ENCODE measurements at places on chromosomes 13 and 19.

DNA sequence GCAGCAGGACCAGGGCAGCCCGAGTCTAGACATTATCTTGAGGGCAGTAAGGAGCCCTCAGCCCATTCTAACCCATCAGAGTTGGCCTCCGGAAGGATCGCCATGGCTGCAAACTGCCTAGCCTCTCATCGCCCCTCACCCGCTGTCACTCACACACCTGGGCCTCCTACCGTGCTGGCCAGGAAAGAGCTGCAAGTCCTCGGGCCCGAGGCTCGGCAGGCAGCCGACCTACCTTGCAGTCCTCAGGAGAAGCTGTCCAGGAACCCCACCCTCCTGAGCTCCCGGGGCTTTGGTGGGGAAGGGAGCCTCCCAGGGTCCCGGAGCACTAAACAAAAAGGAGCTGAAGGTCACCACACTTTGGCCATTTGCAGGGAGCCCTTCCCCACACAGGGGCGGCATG is 46.8 kb downstream of the CCNE1 start:
- no peak for DNase-seq

DNA sequence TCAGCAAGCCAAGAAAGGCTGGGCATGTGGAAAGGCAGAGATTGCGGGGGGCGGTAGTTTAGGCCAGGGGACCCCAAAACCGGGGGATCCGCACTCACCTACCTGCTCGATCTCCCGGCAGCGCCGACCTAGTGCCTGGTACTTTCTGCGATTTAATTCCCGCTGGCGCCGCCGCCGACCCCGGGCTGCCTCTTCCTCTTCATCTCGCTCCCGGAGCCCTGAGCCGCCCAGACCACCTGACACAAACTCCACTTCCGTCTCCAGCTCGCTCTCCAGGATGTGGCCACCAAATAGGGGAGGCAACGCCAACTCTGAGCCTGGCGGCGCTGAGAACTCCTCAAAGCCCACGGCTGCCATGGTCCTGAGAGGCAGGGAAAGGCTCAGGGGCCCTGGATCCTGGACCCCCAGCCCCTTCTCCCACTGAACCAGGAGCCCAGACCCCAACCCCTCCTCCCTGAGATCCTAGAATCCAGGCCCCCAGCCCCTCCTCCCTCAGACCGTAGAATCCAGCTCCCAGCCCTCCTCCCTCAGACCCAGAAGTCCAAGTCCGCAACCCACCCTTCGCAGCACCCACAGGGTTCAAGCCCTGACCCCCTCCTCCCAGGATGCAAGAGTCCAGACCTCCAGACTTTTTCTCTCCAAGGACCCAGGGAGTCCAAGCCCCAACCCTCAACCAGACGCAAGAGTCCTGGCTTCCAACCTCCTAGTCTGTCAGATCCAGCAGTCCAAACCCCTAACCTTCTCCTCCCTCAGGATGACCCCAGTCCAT is 933 bp downstream of the TFPT start:
- DNase-seq = no peak

- no peak for DNase-seq
These were observed 8.9 kb downstream of the IGFL3 start for GRCh38 chr19:46115396-46116106.

DNA sequence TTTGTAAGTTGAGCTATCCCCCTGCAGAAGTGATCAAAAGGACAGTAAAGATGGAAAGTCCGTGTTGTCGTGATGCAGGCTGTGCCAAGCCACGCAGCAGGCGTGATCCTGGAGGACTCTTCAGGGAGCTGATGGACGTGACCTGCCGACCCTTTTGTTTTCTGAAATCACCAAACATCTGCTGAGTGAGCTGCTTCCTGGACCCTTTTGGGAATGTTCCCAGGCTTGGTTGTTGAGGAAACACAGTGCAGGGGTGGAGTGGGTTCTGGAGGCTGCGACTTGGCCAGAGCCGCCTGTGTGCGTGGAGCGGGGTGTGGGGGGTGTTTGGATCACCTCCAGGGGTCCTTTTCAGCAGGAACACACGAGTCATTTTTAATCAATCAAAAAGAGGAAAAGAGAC is 15.4 kb upstream of the CPAMD8 start:
- DNase-seq = no peak

DNA sequence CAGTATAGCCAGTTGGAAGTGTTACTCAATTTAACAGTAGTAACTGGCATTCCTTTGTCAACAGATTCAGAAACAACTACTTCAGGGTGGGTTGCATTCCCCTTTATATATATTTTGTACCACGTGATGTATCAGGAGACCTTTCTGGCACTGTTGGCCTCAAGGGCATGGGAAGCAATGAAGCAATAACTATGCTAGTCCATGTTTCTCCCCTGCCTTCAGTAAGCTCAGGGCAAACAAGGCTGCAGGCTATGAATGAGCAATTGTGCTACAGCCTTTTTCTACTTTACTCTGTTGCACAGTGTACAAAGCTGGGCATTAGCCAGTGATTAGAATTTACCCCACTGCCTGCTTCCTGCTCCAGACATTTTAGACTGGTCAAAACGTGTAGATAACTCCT is 348.8 kb downstream of the GPC5 start:
- DNase-seq = no peak

- no peak for DNase-seq
These were observed 121.2 kb downstream of the LMO7 start for GRCh38 chr13:75757336-75757735.

GRCh38 chr13:110246530-110246929 is 60.4 kb downstream of the COL4A1 start:
- no peak for DNase-seq

DNA sequence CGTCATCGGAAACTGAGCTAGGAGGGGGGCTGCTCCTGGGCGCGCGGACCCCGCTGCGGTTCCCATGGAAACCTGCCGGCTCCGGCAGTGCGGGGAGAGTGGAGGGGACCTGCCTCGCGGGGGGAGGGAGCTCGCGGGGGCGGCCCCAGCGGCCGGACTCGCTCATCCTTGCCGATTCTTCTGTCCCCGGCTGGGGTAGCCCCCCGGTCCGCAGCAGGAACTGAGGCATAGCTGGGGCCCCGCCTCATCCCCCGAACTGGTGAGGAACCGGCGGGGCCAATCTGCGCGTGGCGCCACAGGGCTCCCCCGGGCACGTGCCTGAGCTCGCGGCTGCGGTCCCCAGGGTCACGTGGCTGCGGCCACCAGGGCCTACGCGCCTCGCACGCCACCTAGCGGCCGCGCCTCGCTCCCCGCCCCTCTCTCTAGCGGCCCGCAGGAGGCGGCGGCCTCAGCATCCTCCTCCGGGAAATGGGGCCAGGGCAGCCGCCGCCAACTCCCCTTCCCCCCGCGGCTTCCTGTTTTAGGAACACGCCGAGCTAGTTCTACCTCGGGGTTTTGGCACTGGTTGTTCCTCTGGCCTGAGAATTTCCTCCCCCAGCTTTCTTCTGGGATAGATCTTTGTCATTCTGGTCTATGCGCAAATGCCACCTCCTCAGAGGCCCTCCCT is 1.7 kb upstream of the ELAVL3 start:
- DNase-seq = peak; percentile 62

- no peak for DNase-seq
These were observed 836.4 kb downstream of the SLITRK6 start for GRCh38 chr13:84962849-84963248.

- no peak for DNase-seq
These were observed at the start of gene SERP2 for GRCh38 chr13:44373601-44374347. TSS of gene SERP2 (plus strand) at chr13:44373824. CDS start at chr13:44374026, 202 bp downstream.

DNA sequence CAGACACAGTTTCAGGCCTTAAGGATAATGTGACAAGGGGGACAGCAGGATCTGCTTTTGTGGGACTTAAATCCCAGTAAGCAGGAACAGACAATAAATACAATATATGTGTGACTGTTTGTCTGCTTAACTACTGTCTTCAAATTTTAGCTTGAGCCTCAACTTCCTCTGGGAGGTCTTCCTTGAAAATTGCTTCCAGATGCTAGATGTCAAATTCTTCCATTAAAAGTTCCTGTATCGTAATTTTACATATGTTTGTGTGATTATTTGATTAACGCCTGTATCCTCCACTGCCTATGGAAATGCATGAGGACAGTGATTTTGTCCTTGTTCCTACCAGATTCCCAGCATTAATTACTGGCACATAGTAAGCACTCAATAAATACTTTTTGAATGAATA is 385.5 kb downstream of the NDFIP2 start:
- DNase-seq = no peak

GRCh38 chr13:98782654-98783053 is 30.2 kb upstream of the SLC15A1 start:
- no peak for DNase-seq

DNA sequence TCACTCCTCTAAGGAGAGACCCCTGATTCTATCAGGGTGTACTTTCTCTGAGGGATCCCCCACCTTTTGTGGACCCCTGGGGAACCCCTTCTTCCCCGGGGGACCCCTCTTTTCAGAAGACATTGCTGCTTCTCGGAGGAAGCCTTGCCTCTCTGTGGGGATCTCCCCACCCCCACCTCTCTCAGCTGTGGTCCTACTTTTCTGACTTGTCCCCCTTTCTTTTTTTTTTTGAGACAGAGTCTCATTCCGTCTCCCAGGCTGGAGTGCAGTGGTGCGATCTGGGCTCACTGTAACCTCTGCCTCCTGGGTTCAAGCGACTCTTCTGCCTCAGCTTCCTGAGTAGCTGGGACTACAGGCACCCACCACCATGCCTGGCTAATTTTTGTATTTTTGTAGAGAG is 18.4 kb upstream of the GATAD2A start:
- no peak for DNase-seq

GRCh38 chr19:15575406-15575805 is 39.6 kb upstream of the CYP4F8 start:
- DNase-seq = no peak

- no peak for DNase-seq
These were observed 19.7 kb downstream of the FBXL12 start for GRCh38 chr19:9799162-9799561.

DNA sequence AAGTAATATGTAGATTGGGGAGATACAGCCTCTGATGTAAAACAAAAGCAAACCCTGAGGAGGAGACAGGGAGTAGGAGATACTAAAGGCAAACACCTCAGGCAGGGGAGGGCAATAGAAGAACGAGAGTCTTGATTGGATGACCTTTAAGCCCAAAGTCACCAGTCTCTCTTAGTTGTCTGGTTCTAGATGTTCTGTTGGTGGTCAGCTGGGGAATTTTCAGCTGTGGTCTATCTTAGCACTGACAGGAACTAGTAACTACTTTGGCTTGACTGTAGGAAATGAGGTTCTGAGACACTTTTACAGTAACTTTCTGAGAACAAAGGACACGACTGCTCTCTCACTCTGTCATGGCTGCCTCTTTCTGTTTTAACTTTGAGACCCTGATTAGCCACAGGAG is 290.7 kb upstream of the MIR17HG start:
- no peak for DNase-seq

DNA sequence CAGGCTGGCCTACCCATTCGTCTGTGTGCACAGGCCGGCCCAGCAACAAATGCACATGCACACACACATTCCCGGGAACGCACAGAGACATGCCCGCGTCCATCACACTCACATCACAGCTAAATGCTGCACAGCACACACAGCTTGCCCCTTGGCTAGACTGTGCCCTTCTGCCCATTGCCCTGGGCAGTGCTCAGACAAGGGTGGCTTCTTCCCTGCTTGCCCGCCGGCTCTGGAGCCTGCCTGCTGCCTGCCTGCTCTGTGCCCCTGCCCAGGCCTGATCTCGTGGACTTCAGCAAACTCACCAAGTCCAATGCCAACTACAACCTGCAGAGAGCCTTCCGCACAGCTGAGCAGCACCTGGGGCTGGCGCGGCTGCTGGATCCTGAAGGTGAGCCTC is 30.4 kb downstream of the SPTBN4 start:
- DNase-seq = no peak

- DNase-seq = no peak
These were observed 674 bp downstream of the TRPC4 start for GRCh38 chr13:37868691-37869505.

DNA sequence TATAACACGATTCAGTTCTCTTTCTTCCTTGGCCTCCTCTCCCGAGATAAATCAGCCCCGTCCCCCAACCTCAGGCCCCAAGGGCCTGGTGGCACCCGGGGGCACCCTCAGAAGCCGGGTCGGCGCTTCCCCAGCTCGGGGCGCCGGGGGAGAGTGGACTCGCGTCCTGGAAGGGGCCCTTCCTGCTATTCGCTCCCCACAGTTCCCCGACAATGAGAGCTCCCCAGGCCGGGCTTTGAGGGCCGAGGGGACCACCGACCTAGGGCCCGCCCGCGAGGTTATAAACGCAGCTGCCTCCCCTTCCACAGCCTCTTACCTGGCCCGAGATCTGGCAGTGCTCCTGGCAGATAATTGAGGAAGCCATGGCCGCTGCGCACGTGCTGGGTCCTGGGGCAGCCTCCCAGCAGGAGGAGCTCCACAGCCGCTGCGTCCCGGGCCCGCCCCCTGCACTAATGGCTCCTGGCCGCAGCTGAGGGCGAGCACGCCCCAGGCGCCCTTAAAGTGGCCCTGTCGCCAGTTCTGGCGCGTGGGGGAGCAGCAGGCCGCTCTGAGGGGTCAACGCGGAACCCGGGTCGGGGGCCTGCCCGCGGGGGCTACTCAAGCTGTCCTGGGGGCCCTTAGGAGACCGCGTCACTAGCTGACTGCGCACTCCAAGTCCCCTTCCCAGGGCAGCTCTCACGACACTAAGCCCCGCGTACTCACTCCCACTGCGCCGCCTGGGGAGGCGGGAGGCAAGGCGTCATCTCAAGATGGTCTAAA is at the start of gene SOHLH2:
SOHLH2 (minus strand) TSS at position 394 of the 759 bp plus-strand sequence; CDS start at position 364, 30 bp downstream.
- no peak for DNase-seq

DNA sequence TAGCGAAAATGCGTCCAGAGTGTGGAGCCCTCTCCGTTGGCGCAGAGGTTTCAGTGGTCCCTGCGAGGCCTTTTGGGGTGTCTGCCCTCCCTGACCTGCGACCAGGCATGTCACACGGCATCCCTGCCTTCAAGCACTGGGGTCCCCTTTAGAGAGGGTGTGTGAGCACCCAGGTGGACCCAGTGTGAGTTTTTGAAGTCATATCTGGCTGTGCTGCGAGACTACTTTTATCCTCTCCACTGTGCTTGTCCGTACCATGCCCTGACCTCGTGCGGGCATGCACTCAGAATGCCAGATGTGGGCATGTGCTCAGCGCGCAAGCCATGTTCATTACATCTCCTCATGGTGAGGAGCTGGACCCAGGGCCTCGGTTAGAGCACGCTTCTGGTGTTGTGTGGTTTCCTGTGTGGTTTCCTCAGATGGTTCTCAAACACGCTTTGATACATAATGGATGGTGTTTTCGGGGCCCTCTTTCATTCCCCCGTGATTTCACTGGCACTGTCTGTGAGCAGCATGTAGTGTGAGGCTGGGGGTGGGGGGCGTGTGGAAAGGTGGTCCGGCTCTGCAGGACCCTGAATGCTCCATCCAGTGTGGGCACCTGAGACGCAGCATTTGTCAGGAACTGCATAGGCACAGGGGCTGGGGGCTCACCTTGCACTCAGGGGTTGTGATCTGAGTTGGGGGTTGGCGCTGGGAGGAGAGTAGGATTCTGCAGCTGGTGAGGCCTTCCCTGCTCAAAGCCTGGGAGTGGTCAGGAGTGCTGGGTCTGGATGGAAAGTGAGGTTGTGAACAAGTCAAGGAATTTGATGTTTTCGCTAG is 2.3 kb downstream of the TFDP1 start:
- DNase-seq = no peak

GRCh38 chr13:27921421-27921960 is 1.7 kb downstream of the PDX1 start:
- DNase-seq = no peak

GRCh38 chr19:7561325-7561724 is 25.8 kb downstream of the PNPLA6 start:
- no peak for DNase-seq

- no peak for DNase-seq
These were observed 1.9 kb upstream of the GTF2F1 start for GRCh38 chr19:6394831-6395230.

GRCh38 chr13:54591540-54591939 is 1562.9 kb downstream of the OLFM4 start:
- no peak for DNase-seq

- no peak for DNase-seq
These were observed 41.5 kb downstream of the NFIC start for GRCh38 chr19:3407556-3408516.

All from stimulated activated CD8-positive, alpha-beta memory T cell treated with anti-CD3 and anti-CD28 coated beads, Interleukin-15, amount 100 ng/mL, for 4 hours (primary cell).